ENCODE measurements at places on chromosomes 12 and 14.

DNA sequence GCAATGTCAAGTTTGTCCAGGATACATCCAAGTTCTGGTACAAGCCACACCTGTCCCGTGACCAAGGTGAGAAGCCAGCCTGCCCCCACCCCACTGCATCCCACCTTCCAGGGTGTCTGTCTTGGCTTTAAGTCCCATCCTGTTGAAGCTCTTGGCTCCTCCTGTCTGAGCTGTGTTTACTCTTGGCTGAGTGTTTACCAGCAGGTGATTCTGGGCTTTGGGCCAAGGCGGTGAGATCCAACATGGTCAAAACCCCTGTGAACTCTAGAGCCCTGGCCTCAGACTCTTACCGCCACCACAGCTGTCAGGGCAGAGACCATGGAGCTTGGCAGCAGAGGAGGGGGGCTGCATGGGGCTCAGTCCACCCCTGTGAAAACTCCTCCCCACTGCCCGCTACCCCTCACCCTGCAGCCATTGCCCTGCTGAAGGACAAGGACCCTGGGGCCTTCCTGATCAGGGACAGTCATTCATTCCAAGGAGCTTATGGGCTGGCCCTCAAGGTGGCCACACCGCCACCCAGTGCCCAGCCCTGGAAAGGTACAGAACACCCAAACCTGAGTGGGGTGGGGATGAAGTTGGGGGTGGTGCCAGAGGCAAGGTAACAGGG is 11.6 kb downstream of the TNS2 start:
- no peak for DNase-seq

DNA sequence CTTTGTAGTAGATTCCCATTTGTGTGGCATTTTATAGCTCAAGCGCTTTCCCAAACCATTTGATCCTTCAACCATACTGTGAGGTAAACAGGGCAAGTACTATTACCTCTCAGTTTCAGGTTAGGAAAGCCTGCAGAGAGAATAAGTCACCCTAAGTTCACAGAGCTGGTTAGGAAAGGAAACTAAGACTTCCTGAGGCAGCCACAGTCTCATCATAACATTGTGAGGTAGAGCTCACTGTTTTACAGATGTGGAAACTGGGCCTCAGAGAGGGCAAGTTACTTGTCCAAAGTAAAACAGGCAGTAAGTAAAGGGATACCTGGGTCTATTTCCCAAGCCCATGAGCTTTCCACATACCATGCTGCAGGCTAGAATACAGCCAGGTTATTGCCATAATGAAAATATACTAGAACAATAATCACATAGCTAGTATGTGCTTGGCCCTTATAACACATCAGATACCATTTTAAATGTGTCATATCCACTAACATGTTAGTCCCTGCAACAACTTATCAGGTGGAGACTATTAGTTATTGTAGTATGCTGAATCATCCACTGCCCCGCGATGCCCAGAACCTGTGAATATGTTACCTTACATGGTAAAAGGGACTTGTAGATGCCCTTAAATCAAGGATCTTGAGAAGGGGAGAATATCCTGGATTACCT is 150.9 kb upstream of the GRIP1 start:
- DNase-seq: no peak

- no peak for DNase-seq
Measured at GRCh38 chr12:126210026-126210425, 1144.8 kb downstream of the AACS start.

GRCh38 chr12:95200128-95200894 is 17.0 kb downstream of the FGD6 start:
- no peak for DNase-seq

- no peak for DNase-seq
Measured at GRCh38 chr12:48682927-48683326, 889 bp upstream of the KANSL2 start.
